Gastroesophageal sphincter (tissue), 4 donors: ENCODE measurements at places on chromosomes 7 and 10.

GRCh38 chr7:56605146-56605545, 488.9 kb upstream of the NUPR2 start:
- ATAC-seq = no peak

DNA sequence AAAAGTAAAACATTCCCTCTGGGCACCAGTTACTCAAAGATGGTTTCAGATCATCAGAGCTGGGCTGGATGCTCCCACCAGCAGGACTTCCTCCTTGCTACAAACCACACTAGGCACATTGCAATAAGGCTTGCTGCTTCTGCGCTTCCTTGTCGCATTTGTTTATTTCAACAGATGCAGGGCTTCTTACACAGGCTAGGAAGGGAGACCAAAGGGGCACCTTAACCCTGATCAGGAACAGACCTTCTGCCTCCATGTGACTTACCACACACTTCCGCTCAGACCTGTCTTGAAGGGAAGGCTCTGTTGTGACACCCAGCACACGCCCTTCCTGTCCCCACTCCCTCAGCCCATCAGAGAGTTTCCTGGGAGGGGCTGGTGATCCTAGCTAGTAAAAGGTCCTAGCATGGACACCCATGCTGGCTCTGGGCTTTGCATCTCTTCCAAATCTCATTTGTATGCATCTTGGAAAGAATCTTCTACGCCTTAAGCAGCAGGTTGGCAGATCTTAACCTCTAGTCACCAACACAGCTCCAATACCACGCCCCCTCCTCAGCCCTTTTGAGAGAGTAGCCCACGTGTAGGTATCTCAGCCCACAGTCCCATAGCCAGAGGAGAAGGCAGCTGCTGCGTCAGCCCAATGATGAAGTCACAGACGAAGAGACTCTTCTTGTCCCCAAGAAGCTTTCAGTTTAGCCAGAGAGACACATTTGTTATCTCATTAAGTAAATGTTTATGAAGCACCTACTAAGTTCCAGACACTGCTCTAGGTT, 47.1 kb upstream of the SVIL start:
- ATAC-seq = peak; percentile 48

- ATAC-seq = no peak
These were observed 423.9 kb downstream of the GLRX3 start for GRCh38 chr10:130560116-130560515.

GRCh38 chr10:97577701-97578100, 5.1 kb downstream of the ANKRD2 start:
- no peak for ATAC-seq

DNA sequence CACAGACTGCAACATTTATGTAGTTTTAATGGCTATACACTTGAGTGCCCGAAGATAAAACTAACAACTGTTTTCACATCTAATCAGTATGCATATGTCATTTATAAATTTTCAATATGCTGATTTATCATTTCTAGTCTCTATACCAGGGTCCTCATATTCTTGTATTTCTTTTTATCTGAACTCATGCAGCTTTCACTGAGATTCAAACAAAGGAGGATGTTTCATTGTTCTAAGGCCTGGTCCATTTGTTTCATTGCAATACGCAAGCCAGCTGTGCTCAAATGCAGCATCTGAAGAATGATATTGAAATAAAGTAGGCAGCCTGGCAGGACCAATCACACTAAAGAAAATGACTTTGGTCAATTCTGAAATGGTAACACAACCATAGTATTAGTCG, 31.7 kb downstream of the MAGI2 start:
- no peak for ATAC-seq

- no peak for ATAC-seq
These were observed 1.2 kb downstream of the SLC4A2 start for GRCh38 chr7:151060416-151061212.

- ATAC-seq = no peak
These were observed 80.1 kb upstream of the EMX2 start for GRCh38 chr10:117462424-117462792.

- ATAC-seq = no peak
These were observed 138.2 kb upstream of the ADO start for GRCh38 chr10:62666275-62666674.

DNA sequence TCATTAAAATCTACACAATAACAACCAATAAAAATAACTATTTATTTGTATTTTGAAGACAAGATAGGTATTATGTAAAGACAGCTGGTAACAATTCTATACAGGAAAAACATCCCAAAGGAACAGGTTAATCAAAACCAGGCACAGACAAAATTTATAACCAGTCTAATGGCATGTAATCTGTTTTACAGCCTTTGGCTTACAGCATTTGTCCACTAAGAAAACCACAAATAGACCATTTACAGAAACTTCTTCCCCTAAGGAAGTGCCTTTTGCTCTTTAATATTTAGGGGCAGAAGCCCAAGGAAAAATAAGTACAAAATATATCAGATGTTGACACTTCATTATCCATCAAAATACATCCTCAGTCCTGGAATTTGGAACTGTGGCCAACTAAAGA, 65.0 kb downstream of the SVIL start:
- no peak for ATAC-seq
